Fibroblast of gingiva (primary cell): ENCODE measurements at places on chromosomes 11 and 22.

DNA sequence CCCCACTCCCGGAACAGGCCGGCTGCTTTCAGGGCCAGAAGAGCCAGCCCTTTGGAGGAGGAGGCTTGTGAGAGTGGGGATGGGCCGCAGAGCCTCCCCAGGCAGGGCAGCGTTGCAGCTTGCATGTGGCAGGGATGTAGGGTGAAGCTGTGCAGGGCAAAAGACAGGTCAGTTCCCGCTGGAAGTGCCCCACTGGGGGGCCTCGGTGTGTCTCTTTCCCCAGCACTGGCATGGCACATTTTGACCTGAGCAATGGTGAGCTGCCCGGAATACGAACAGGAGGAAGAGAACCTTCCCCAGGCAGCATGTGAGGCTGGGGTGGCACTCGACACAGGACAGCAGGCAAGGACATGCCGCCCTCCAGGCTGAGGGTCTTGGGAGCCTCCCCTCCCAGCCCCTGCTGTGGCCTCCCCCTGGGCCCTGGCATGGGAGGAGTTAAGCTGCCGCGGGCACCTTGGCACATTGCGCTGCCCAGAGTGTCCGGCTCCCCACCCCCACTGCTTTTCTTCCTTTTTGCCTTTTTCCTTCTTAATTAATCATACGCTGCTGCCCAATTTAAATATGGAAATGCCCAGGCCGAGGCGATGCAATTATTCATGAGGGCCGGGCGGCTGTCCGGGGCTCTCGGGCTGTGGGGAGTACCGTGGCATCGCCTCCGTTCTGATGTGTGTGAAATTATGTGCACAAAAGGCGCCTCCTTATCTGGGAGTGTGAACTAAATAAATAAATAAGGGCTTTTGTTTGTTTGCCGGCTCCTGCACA lies 76.0 kb upstream of the WNT7B start:
- DNase-seq: peak; percentile 69

DNA sequence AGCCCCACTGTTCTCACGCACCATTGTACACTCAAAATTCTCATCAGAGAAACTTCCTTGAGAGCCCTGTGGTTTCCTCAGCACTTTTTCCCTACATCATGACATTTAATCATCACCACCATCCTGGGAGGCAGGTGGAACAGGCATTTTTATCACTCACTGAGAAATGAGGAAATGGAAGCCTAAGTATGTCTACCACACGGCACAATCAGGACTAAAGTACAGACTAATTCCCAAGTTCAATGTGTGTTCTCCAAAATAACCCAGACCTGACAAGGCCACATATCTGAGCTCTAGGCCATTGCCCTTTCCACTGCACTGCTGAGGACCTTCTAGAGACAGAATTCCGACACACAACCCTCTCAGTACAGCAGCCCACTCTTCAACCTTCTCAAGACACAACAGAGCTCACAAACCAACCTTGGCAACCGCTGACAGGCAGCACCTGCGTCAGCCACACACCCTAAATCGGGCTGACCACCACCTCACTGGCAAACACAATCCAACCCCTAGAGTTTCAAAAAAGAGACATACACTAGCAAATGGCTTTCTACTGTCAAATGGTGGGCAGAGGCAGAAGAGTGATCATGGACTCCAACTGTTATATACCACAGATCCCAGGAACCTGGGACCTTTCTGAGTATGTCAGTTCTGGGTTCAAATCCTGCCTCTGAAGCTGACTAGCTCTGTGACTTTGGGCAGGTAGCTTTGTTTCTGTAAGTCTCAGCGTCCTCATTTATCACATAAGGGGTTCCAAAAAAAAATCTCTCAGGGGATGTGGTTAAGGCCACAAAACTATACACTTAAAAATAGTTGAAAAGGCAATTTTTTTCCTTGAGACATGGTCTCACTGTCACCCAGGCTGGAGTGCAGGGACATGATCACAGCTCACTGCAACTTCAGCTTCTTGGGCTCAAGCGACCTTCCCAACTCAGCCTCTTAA lies 16.3 kb downstream of the SMCO4 start:
- no peak for DNase-seq

DNA sequence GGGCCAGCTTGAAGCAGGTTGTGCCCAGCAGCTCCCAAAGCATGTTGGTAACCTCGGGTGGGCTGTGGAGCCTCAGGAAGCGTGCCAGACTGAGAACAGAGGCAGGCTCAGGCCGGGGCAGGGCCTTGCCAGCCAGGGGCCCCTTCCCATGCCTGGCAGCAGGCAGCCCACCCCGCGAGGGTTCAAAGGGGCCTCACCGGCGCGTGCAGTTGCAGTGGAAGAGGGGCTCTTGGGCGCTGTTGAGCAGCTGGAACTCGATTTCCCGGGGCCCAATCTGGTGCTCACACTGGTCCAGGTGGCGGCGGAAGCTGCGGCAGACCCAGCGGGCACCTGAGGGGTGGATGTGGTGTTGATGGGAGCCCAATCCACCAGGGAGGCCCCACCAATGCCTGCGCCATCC lies 3.6 kb downstream of the PLA2G3 start:
- no peak for DNase-seq

GRCh38 chr11:65778431-65778900 lies 2.3 kb downstream of the AP5B1 start:
- no peak for DNase-seq

DNA sequence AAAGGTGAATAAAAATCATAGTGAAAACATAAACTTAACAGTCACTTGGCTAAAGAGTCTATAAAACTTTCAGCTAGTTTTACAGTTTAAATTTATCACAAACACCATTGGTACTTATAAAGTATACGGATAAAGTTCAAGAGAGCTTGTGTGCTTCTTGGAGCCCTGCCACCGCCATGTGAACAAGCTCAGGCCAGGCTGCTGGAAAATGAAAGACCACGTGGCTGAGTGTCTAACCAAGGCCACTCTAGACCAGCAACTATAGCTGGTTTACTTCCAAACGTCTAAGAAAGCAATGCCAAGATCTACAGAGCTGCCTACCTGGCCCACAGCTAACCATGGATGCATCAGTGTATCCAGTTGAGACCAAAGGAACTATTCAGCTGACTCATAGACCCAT lies 66.3 kb upstream of the API5 start:
- no peak for DNase-seq

- DNase-seq: peak; percentile 9
These were observed 55.4 kb downstream of the CDON start for GRCh38 chr11:126007238-126007637.

DNA sequence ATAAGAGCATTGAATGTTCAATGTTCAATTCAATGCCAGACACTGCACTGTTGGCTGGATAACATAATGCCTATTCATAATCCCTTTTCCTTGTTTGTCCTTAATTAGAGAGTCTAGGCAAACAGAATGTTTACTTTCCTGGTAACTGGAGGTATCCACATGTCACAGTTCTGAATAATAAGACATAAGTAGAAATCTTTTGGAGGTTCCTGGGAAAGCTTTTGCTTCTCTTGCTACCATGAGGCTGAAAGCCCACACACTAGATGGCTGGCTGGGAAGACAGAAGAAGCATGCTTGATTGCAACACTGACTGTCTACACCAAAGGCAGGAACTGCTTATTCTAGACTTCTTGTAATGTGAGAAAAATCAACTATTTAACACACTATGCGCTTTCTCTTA lies 79.5 kb downstream of the GAB2 start:
- no peak for DNase-seq

DNA sequence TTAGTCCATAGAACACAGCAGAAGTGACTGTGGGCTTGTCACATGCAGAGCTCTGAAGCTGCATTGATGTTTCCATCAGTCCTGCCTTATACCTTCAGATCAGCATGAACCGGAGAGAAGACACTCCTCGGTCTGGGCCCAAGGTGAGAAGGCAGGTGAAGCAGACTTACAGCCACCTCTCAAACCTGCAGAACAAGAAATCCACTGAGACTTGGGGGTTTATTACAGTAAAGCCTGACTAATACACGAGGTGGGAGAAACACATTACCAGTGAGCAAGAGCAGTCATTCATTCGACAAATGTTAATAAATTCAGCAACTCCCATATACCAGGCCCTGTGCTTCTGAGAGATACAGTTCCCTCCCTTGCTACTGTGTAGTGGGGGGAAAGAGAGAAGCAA lies 279.0 kb downstream of the DDX10 start:
- no peak for DNase-seq

GRCh38 chr11:19907008-19907579 lies 194.5 kb downstream of the NAV2 start:
- no peak for DNase-seq

DNA sequence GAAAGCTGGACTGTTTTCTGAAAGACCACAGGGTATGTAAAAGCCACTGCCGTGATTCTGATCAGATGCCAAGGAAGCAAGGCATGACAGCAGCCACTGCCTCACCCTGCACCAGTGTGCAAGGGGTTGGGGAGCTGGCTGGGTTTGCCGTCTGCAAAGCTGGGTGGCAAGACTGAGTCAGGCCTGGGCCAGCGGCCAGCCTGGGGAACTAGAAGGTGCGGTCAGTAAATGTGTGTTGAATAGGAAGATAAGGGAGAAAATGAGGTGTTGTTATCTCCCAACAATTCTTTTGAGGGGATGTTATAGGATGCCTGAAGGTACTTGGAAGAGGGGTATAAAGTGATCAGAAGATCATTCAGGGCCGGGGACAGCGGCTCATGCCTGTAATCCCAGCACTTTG lies 8.0 kb downstream of the VSTM5 start:
- peak; percentile 13 for DNase-seq

DNA sequence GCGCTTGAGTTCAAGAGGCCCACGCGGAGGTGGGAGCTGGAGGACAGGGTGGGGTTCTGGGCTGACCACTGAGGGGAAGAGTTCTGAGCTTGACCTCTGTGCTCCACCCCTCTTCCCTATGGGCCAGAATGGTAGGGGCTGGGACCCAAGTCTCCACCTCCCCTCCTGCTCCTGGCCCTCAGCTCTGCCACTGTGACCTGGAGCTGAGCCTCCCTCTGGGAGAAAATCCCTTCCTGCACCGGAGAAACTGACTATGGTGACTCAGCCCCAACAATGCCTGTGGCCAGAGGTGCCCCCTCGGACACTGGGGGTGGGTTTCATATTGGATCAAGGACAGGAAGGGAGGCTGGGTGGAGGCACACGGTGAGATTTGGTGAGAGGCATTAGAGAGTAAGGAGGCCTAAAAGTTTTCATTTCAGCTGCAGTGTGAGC lies 23.0 kb downstream of the RELT start:
- DNase-seq: no peak
